Stimulated activated CD4-positive, alpha-beta T cell treated with anti-CD3 and anti-CD28 coated beads, Interleukin-1b, Interleukin-23, amount 100 ng/mL, for 1 hour (primary cell): ENCODE measurements at places on chromosomes 3 and 15.

DNA sequence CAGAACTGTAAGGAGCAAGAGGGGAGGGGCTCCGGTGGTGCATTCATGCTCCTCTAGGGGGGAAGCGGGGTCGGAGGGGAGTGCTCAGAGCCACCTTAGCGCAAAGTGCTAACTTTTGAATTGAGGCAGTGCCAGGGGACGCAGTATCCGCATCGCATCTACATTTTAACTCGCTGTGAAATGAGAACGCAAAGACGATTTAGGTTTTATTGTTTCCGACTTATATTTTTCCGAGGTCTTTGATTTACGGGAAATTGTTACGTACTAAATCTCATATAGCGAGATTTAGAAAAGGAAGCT lies 212 bp downstream of the TCAIM start:
- no peak for DNase-seq

DNA sequence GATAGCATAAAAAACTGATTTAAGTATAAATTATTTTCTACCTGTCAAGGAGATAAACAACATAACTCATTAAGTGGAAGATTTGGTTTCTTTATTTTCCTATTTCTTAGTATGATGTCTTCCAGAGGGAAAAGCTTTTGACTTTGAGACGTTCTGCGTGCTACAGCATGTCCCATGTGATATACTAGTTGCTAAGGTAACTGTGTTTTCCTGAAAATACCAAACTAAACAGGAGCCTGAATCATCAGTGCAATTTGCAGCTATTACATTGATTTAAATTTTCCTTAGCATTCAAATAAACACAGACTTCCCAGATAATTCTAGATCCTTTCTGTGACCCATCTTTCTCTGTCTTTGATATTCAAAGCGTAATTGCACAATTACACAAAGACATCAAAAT lies 117.7 kb upstream of the P2RY1 start:
- no peak for DNase-seq

GRCh38 chr3:171178714-171179113 lies 152.2 kb upstream of the SLC2A2 start:
- DNase-seq, result no peak

- no peak for DNase-seq
Measured at GRCh38 chr3:51373658-51374421, 11.3 kb upstream of the MANF start.

GRCh38 chr3:64865839-64866570 lies 178.2 kb upstream of the ADAMTS9 start:
- no peak for DNase-seq

DNA sequence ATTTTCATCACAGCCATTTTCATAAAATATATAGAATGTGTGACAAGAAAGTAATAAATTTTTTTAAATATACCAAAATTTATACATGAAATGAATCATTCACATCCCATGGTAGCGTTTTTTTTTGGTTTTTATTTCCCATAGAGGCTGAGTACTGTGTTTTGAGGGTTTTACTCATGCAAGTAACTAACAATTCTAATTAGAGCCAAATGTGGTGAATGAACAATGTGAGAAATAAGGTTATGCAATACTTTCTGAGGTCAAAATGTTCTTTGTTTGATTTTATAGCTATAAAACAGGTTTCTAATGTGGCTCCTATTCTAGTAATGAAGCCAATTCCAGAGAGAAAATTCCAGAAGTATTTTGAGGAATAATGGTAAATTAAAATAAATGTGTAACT lies 386.8 kb downstream of the TBC1D5 start:
- DNase-seq, result no peak
